ENCODE measurements at places on chromosomes 2 and 18. TPM values are rescaled to one million over a fixed set of nuclear protein-coding genes. Genes with fewer than 3 reads are reported as not detected.

- DNase-seq = no peak
Observed at GRCh38 chr2:225668606-225669266, 269.2 kb downstream of the NYAP2 start.

The SERPINB4 gene
- total RNA-seq = not detected

DNA sequence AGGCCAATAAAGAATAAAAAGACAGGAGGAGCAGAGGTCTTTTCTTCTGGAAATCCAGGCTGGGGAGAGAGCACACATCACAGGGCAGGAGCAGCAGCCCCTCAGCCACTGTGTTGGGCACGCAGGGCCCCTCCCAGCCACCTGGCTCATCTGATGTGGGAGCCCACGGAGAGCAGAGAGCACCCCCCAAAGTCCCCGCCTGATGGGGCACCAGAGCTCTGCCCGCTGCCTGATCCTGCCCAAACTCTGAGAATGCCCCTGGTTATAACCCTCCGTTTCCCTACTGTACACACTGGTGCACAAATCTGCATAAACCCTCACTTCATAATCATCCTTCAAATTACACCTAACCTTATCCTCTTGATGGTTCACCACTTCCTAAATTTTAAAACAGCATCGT, 111.3 kb downstream of the HDAC4 start:
- peak; percentile 27 for DNase-seq

The CCDC74B gene
- 0.64 TPM for total RNA-seq

The CACNB4 gene
- 0.32 TPM for total RNA-seq

- no peak for DNase-seq
Observed at GRCh38 chr2:145026456-145027455, 506.8 kb upstream of the ZEB2 start.

The AGXT gene
- total RNA-seq = 0.12 TPM

GRCh38 chr2:185644828-185645227, 93.8 kb upstream of the FSIP2 start:
- DNase-seq = no peak

DNA sequence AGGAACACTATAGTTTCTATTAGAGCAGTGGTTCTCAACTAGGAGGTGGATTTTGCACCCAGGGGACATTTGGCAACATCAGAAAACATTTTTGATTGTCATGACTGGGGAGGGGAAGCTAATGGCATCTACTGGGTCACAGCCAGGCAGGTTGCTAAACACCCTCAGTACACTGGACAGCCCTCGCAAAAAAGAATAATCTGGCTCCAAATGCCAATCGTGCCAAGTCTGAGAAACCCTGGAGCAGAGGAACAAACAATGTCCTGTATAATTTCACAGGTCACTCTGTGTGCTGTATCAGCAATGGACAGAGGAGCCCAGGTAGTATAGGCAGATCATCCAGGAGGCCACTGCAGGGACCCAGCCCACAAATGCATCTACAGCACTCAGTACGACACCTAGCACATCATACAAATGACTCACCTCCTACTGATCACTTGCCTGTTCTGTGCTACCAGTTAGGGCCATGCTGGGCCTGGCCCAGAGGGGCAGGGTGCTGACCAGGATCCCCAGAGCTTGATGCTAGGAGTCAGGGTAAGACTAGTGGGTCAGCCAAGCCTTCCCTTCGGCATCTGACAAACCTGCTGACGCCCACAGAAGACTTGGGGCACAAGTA, 37.6 kb downstream of the SFXN5 start:
- DNase-seq = no peak

The ABCA12 gene
- not detected for total RNA-seq

DNA sequence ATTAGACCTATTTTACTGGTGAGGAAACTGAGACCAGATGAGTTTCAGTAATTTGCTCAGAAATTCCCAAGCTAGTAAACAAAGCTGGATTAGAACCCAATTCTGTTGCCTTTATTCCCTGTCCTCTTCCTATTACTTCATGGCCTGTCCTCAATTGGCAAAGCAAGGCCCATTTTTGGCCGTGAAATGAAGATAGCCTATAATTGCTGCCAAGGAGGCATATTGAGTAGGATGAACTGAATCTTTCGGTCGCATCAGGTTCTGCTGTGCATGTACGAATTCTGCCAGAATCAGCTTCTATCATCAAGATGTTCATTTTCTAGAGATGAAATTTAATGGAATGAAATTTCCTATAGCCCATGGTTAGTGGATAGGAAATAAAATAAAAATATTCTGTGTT, 1485.2 kb upstream of the PIK3C3 start:
- no peak for DNase-seq

GRCh38 chr18:75218065-75218923, 7.7 kb downstream of the TSHZ1 start:
- DNase-seq = no peak

DNA sequence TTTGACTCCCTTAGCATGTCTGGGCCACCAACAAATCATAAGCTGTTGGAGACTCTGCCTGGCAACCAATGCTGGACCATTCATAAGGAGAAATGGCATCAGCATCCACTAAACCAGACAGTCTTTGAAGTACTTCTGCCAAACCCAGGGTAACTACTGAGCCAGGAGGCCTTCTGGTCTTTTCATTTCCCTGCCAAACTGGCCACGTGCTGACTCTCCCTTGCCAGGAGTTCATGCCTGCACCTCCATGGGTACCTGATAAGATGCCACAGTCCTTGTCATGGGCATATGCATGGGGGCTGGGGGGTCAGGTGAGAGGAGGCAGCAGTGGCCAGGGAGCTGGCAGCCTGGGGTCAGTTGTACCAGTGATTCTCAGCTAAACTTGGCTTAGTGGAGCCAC, 34.2 kb upstream of the DAPL1 start:
- DNase-seq = peak; percentile 63

The CDK15 gene
- 0.30 TPM for total RNA-seq

- DNase-seq = no peak
Observed at GRCh38 chr2:236965021-236965840, 120.5 kb upstream of the COPS8 start.

- no peak for DNase-seq
Observed at GRCh38 chr2:98910349-98911125, 25.5 kb downstream of the CRACDL start.

DNA sequence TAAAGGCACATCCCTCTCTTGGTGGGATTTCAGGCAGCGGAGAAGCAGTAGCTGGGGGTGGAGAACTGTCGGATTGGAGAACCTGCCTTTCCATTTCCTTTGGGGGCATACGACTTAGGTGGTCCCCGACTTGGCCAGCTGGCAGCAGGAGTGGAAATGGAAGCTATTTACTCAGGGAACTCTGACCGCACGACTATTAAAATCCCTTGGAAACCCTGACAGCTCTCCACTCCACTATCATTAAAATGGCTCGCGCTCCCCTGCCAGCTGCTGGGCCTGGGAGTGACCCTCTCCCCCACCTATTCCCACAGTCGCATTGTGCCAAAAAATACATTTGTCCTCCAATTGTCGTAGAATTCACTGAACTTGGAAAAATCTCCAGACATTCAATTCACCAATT, 77.7 kb upstream of the APCDD1 start:
- peak; percentile 61 for DNase-seq

DNA sequence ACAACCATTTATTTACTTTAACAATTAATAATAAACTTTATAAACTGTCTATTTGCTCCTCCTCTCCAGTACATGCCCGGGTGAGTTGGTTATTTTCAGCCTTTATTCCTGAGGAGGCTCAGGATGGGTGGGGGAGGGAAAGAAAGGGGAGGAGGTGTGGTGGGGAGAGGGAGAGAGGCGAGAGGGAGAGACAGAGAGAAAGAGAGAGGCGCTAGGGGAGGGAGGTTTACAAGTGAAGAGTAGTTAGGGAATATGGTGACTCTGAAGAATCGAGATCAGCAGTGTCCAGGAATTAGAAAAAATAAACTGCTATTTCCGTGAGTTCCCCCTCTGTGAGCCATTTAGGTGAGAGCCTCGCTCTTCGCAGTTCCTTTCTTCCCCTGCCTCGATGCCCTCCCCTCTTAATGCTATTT, 138.9 kb downstream of the MEIS1 start:
- no peak for DNase-seq

DNA sequence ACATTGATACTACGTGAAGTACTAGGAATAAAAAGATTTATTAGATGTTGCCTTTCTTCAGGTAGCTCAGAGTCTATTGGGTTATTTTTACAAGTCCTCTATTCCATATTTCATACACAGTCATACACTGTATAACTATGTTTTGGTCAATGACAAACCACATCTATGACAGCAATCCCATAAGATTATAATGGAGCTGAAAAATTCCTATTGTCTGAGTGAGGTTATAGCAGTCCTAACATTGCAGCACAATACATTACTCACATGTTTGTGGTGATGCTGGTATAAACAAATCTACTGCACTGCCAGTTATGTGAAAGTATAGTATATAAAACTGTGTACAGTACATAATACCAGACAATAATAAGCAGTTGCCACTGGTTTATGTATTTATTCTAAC, 595.1 kb downstream of the MBD2 start:
- DNase-seq = no peak

DNA sequence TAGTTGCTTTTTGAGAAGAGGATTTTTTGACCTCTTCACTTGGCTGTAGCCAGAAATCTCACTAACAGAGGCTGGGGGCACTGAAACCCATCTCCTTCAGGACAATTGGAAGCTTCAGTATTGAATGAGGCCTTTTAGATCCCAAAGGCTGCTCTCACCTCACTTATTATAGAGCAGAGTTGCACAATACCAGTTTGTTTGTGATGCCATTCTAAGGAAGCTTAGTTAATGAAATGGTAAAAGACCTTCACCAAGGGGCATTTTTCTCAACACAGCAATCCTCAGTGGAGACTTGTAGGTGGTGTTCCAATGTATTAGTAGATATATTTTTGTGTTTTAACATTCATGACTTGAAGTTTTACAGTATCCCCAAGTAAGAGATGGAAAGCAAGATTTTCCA, 71.0 kb upstream of the RFX8 start:
- no peak for DNase-seq

- no peak for DNase-seq
Observed at GRCh38 chr18:9890957-9891356, 5.2 kb downstream of the TXNDC2 start.

DNA sequence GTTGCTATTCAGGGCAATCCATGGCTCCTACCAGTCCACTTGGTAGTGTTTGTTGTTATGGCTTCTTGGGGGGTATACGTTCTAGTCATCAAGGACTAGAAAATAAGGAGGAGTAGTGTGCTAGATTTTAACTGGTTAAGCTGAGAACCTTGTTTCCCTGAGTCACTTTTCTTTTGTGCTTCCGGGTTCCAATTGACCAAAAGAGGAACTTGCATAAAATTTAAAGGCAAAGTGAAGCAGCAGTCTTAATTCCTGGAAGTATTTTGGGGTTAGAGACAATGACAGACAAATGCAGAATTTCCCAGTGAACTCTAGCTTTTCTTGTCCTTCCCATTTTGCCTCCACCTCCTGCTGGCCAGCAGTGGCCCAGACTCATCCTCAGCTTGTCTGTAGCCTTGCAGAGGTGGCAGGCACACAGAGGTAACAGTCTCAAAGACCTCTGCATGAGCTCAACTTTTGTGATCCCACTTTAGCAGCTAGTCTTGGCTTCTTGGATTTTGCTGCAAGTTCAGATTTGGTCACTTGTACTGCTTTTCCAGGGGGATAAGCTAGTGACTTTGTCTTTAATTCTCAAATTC, 1105.8 kb upstream of the NXPH2 start:
- DNase-seq = no peak

DNA sequence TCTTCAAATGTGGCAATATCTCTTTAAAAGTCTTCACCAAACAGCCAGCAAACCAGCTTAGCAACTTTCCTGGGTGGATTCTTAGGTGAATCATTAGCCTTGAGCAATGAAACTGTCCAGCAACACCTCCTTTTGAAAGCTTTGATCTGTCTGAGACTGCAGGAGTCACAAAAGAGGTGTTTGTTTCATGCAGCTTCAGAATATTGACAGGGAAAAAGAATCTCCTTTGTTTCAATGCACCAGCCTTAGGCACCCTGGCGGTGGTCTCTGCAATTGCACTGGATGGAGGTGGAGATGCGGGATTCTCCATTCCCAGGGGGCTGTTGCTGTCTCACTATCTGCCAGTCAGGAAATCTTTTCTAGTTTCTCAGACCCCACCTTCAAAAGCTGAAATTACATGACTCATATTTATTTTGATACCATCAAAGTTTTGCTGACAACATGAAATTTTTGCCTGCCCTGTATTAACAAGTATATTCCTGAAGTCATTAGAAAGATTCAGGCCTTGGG, 76.0 kb upstream of the DSG1 start:
- DNase-seq = no peak

The KATNAL2 gene
- total RNA-seq = 2.7 TPM

GRCh38 chr18:32669549-32670165, 103.2 kb downstream of the KLHL14 start:
- DNase-seq = peak; percentile 22

The NT5DC4 gene
- total RNA-seq = not detected

DNA sequence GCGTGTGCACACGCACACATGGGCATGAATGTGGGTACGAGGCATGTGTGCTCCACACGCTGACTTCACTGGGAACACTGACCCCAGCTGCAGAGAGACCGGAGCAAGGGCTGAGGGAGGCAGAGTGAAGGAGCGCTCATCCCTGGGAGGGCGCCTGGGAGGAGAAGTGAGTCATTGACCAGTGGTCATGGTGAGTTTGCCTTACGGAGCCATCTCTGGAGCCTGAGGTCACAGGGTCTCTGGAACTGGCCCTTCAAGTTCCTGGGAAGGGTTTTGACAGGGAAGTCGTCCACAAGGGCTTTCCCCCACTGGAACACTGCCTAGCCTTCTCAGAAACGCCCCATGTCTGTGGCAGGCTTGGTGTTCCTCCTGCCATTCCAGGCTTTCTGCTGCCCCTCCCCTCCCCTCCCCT, 14.3 kb upstream of the TMEM185B start:
- DNase-seq = no peak

GRCh38 chr2:236166796-236167296, 1.3 kb downstream of the GBX2 start:
- no peak for DNase-seq

- DNase-seq = peak; percentile 39
Observed at GRCh38 chr18:23887493-23887892, 127.1 kb upstream of the TTC39C start.

DNA sequence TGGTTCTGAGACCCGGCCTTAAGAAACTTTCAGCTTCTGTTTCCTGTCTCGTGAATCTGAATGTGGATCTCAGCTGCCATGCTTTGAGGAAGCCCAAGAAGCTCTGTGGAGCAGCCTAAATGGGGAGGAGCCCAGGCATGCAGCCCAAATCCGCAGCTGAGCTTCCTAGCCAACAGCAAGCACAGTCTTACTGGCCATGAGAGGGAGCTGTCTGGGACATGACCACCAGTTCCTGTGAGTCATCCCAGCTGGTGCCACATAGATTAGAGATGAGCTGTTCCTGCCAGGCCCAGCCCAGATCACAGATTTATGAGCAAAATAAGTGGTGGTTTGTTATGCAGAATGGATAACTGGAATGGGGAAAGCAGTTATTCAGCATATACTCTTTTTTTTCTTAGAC, 224.4 kb upstream of the APCDD1 start:
- no peak for DNase-seq

GRCh38 chr2:96143848-96144480, 1.3 kb downstream of the DUSP2 start:
- peak; percentile 26 for DNase-seq

The LRRTM4 gene
- 0.69 TPM for total RNA-seq

DNA sequence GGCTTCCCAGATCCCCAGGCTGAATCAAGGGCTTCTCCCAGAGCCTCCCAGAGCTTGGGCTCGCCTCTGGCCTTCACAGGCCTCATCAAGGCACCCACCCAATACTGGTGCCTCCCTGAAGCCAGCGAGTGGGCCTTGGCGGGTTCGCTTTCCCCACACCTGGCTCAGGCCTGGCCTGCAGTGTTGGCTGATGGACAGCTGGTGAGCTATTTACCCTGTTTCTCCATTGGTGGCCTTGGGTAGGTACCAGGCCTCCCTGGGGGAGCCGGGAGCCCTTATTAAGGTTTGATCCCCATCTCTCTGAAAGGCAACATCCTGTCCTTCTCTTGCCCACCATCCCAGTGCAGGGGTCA, 18.2 kb upstream of the DUSP2 start:
- DNase-seq = no peak

Measured in left ventricle myocardium superior (tissue), 1 donor.